ENCODE measurements at places on chromosomes 7 and 10.

- DNase-seq, result no peak
Measured at GRCh38 chr10:54622017-54622416, 179.0 kb downstream of the PCDH15 start.

GRCh38 chr10:85786401-85786899, 580.1 kb downstream of the GRID1 start:
- DNase-seq, result no peak

- no peak for DNase-seq
Measured at GRCh38 chr10:84537447-84537931, 209.1 kb downstream of the CCSER2 start.

GRCh38 chr10:124993736-124994451, 52.0 kb downstream of the ZRANB1 start:
- no peak for DNase-seq

- DNase-seq, result no peak
Measured at GRCh38 chr10:36110097-36110496, 468.0 kb upstream of the FZD8 start.

DNA sequence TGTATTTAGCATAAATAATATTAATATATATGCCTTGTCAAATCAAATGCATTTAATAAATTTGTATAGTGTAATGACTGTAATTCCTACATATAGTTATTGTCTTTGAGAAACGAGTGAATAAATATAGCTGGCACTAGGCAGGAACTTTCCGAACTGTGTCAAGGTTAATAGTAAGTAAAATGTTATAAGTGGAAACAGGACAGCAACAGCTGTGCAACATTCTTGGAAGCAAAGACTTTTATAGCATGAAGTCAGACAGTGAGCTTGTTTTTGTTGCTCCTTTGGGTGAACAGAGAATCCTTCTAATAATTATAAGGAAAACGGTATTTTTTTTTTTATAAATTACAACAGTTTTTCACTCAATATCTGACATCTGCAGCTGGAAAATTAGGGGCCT, 14.0 kb upstream of the EXOC6 start:
- no peak for DNase-seq

GRCh38 chr7:149854611-149855360, 16.6 kb downstream of the ZNF862 start:
- no peak for DNase-seq

DNA sequence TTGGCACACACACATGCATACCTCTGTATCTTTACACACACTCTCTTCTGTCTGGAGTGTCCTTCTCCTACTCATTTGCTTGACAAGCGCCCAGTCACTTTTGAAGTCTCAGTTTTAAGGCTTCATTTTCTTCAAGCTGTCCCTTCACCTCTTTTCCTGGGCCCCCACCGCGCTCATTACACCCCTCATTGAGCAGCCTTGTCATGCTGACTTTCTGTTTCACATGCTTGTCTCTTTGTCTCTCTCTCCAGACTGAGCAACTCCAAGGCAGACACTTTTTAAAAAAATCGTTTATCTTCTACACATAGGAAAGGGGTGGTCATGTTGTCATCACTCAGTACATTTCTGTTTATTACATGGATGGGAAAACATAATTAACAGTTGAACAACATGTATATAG, 225.2 kb upstream of the FZD1 start:
- DNase-seq, result no peak

- no peak for DNase-seq
Measured at GRCh38 chr10:26215935-26216584, 514 bp upstream of the GAD2 start.

DNA sequence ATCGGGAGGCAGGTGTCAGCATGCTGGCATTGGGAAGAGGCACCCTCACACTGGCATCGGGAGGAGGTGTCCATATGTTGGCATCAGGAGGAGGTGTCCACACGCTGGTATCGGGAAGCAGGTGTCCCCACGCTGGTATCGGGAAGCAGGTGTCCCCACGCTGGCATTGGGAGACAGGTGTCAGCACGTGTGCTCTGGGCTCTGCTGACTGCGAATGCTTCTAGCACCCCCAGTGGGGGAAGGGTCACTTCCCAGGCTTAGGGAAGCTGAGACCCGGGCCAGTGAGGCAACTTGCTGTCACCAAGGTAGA, 92.5 kb upstream of the IKZF1 start:
- no peak for DNase-seq

GRCh38 chr10:74824900-74825370, 1.5 kb upstream of the KAT6B start:
- DNase-seq, result no peak

DNA sequence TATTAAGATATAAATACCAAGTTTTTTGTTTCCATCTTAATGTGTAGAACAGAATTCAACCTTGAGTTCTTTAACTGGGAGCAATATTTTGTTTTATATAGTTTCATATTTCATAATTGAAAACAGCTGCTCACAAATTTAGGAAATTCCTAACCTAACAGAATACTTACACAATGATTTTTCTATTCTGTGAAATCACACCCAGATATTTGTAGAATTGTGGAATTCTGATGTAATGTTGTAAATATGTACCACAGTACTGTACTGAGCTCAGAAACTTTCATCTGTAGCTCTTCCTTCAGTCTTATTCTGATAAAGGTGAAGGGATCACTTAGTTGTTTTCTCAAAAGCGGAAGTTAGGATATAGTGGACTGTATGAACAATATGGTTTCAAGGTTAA, 143.4 kb upstream of the GLI3 start:
- DNase-seq, result no peak

DNA sequence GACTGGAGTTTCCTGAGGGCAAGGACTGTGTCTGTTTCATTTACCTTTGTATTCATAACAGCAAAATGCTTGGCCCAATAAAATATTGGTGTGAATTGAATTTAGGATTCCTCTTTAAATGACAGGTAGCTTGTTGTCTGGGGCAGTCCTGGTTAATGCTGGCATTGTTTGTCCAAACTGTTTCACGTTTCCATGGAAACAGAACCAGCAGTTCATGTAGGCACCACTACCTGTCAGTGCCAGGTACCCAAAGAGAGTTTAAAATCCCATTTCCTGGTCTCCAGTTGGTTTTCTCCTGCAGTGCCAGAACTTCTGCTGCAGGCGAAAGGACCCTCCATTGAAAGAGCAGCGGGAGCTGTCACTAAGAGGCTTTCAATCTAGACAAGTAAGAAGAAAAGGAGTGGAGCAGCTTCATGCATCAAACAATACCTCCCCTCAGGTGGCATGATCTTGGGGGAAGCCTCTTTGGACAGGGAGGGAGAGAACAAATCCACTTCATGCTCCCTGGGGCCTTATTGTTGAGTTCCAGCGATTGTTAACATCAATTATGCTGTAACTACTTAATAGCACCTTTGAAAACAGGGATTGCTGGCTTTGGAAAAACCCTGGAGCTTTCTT, 109.6 kb downstream of the KIF20B start:
- no peak for DNase-seq

DNA sequence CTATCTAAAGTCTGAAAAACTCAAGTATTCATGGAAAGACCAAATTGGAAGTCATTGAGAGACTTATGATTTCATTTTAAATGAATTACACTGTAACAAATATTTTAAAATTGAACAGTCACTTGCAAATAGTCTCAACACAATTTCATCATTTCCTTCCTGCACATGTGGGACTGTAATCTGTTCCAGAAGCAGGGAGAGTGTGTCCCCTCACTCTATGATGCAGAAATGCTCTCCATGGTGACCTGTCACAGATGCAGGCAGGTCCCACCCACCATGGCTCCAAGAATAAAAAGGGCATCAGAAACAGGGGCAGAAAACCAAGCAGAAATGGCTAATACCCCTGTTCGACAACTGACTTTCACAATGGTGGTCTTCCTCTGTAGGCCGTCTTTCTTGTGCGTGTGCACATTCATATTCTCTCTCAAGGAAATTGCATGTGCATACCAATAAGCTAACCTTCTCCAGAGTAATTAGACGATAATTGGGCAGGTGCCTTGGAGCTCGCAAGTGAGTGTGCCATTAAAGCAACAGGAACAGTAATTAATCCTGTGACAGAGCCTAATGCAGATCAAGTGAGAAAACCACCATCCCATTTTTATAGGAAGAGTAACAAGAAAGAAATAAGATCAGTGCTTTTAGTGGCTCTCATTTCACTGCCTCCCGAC, 170.9 kb downstream of the ZMYND11 start:
- DNase-seq, result no peak

DNA sequence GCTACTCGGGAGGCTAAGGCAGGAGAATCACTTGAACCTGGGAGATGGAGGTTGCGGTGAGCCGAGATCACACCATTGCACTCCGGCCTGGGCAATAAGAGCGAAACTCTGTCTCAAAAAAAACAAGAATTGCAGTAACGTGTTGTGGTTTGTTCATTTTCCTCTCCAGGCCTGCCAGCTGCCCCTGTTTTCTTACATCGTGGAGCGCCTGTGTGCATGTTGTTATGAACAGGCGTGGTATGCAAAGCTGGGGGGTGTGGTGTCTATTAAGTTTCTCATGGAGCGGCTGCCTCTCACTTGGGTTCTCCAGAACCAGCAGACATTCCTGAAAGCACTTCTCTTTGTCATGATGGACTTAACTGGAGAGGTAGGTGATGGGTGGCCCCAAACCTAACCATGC, 52.1 kb downstream of the TRRAP start:
- no peak for DNase-seq

DNA sequence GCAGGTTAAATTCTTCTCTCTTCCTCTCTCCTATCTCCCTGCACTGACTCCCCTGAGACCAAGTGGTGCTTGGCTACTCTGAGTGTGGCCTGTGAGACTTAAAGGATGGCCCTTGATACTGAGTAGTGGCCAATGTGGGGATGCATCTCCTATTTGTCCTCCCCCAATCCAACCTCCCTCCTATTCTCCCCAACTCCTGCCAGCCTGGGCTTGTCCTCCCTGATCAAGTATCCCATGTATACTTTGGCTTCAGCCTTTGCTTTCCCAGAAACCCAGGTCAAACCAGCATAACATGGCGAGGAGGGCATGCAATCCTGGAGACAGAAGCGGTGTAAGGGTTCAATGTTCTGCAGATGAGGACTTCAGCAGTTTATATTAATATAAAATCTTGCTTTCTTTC, 77.9 kb upstream of the GRB10 start:
- DNase-seq, result no peak

DNA sequence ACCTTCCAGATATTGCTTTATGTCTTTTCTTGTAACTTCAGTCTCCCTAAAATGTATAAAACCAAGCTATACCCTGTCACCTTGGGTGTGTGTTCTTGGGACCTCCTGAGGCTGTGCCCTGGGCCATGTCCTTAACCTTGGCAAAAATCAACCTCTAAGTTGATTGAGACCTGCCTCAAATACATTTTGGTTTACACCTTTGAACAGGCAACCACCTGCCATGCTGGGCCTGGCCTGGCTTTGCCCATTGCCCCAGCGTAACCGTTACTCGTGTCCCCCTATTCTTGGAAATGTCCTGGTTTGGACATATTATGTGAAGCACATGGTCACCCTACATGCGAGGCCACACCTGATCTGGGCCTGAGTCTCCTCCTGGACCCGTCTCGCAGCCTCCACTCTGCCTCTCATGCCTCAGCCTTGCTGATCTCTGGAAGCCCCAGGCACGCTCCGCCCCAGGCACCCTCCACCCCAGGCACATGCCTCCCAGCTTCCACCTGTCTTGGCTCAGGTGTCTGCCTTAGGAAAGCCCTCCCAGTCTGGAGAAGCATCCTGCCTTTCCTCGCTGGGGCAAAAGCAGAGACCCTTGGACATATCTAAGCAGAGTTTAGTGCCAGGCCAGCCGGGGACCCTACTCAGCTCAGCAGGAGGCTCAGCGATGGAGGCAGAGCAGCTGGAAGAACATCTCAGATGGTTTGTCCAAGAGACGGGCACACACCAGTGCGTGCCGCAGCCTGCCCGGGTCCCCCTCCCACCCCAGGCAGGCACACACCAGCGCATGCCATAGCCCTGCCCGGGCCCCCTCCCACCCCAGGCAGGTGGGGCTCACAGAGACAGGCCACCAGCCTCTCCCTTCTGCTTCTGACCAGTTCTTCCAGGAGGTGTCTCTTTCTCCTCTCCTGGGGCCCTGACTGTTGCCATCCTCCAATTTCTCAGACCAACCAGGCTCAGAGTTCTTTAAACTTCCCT, 4.0 kb upstream of the VIPR2 start:
- DNase-seq, result no peak

- DNase-seq, result no peak
Measured at GRCh38 chr10:89555688-89556445, 20.5 kb upstream of the SLC16A12 start.

DNA sequence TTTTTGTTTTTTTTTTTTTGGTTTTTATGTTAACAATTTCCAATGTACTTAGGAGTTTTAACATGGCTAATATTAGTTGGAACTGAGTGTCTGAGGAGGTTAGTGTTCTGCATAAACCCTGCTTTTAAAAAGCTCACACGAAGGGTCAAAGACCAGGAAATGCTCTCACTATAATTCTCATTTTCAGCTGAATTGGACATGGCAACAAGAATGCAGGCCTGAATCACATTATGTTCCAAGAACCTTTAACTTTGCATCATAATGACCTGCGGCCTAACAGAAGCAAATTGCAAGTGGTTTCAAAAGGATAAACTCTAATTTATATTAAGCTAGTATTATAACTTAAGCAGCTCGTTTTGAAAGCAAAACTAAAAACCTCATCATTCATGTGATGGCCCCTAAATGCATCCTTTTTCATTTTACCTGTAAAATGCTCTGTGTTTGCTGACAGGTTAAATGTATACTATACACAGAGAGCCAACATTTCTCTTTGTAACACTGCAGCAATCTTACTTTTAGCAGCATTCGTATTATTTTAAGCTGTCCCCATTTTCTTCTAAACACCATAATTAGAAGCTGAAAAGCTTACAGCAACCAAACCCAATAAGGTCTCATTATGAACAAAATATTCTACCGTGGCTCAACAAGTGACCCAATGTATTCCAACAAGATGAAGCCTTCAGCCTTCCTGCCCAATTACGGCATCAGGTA, 242.8 kb upstream of the SP4 start:
- no peak for DNase-seq

- DNase-seq, result no peak
Measured at GRCh38 chr10:105540381-105540780, 899.3 kb downstream of the SORCS3 start.

- DNase-seq, result no peak
Measured at GRCh38 chr7:4024133-4024532, 658.0 kb upstream of the FOXK1 start.

DNA sequence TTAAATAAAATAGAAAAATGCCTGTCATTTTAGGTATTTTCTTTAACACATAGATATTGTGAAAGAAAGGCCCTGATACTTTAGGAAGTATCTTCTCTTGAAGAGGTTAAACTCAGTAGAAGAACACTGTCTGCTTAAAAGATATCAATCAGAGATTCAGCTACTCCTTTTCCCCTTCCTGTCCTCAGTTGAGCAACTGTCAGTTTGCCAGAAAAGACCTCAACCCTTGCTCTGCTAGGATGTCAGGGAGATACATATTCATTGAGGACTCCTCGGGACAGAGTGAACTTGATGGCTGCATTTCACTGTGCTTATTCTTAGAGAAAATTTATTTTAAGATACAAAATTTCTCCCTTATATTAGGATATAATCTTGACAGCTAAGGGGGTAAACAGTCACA, 173.6 kb upstream of the CACNA2D1 start:
- no peak for DNase-seq

Data from stimulated activated CD4-positive, alpha-beta T cell treated with anti-CD3 and anti-CD28 coated beads, Interleukin-15, amount 100 ng/mL, for 1 hour (primary cell).